Heart left ventricle (tissue), 16 donors: ENCODE measurements at places on chromosomes 2 and 18.

DNA sequence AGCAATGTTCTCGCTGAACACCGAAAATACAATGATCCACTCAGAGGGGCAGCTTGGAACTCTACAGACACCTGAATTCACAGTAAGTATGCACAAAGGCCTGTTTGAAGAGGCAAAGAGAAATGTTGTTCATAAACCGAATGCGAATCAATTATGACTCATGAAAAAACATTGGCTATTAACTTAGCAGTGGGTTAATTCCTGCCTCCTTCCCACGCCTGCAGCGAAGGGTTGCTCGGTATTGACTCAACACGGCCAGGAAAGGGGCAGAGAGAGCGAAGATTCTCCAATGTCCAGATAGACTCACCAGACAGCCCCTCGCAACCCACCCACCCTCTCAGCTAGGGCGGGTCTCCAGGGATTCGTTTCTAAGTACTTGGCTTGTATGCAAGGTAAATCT, 9.4 kb downstream of the CRACDL start:
- no peak for DNase-seq

DNA sequence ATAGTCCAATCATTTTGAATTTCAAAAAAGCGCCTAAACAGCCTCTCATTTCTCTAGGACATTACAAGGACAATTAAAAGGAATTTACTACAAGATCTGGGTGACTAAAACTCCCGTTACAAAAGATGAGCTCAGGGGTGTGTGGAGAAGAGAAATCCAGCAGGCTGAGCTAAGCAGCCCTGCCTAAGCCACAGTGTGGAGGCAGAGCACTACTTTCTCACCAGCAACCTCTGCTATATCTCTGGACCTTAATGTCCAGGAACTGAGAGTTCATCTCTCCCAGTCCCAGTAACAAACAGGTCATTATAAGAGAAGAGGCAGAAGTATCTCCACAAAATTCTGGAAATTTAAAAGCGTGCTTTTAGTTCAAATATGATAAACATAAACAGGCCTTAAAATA, 18.9 kb upstream of the ANKRD62 start:
- no peak for DNase-seq

- DNase-seq: no peak
These were observed 16.9 kb upstream of the VPS54 start for GRCh38 chr2:64036034-64036705.

DNA sequence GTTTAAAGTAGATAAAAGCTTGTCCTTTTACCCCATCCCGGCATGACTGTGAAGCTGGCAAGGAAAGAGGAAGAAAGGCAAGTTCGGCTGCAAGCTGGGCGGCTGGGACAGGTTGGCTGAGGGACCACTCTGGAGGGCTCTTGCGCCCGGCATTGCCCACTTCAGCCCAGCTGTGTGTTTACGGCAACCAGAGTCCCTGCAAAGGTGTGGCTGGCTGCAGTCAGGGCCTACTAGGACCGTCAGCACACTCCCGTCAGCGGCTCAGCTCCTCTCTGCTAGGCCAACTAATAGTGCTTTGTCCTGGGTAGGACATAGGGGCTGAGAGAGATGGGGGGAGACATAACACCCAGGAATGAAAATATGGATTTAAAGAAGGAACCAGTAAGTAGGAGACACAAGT, 11.7 kb upstream of the SAP130 start:
- no peak for DNase-seq

- no peak for DNase-seq
These were observed 247.0 kb downstream of the AGAP1 start for GRCh38 chr2:235740821-235741220.

DNA sequence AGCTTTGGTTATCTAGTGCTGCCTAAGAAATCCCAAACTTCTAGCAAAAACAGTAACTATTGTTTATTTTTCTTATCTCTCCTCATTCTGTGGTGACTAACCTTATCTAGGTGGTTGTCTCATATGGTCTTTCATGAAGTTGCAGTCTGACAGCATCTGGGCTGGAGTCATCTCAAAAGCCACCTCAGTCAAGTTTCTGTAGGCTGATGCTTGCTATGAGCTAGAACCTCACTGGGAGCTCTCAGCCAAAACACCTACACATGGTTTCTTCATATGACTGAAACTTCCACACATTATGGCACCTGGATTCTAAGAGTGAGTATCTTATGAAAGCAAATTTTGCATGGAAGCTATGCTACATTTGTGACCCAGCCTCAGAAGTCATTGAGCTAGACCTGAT, 596.4 kb upstream of the VRK2 start:
- no peak for DNase-seq

DNA sequence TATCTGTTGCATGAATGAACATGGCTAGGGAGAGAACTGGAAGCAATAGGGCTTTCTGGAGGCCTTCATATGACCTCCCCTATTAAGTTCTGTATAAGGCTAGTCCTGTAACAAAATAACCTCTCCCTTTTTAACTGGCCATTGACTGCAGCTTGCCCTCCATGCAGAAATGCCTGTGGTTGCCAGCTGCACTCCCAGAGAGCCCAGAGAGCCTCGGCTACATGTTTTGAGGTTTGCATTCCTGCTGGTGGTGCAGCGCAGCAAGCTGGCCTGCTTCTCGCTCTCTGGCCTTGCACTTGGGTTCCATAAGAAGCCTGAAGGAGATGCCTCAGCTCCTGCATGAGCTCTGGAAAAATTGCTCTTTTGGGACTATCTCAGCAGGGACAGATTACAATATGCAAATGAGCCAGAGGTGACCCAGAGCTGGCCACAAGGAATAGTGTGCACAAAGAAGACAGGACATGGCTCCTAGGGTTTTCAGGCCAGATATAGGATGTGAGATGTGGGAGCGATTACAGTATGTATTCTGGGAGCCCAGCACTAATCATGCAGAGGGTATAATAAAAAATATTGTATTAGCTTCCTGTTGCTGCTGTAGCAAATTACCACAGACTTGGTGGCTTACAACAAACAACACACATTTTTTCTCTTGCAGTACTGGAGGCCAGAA, 186.7 kb downstream of the INSIG2 start:
- no peak for DNase-seq

- DNase-seq: no peak
These were observed 2.9 kb upstream of the ADCYAP1 start for GRCh38 chr18:901761-902160.

DNA sequence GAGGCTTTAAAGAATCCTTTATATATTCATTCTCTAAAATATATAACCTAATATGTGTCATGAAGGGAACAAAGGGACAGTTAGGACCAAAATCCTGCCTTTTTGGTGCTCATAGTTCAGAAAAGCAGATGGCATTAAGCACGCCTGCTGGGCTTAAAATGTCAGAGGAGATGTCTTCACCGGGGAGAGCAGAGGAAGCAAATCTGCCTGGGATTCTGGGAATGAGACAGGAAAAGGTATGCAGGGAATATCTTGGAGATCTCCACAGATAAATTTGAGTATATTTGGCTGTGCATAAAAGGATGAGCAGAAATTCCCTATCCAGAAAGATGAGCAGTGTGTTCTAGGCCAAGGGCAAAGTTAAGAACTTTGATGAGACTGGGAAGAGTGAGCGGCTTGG, 45.5 kb downstream of the FSHR start:
- DNase-seq: no peak

GRCh38 chr2:101442042-101442666, 32.8 kb downstream of the RFX8 start:
- DNase-seq: no peak

GRCh38 chr2:85560812-85561279, 447 bp downstream of the GGCX start:
- no peak for DNase-seq

DNA sequence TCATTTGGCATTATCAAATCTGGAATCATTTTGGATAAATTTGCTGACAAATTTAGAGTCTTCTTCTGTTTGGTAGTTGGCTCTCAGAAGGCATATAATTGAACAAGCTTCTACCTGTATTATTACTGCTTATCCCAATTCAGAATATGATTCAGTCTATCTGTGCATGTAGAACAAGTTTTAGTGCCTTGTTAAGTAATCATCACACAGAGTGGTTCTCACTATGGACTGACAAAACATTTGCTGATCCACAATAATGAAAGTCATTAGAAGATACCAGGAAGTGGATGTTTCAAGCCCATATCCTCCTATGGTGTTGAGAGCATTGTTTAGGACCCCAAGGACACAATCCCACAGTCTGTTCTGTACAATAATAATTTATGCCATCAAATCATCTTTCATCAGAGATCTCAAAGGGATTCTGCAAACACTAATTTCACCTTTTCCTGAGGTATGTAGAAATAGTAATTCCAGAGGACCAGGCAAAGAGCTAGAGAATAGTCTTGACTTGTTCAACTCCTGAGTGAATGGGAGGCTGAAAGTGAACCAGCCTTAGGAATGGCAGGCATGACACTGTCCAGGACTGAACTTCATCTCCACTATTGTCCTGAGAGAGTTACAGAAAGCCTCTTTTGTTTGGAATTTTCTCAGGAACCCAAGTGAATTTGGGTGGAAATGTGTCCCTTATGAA, 29.6 kb upstream of the DSC1 start:
- DNase-seq: no peak

- DNase-seq: no peak
These were observed 82.5 kb downstream of the ABCA12 start for GRCh38 chr2:215055891-215056290.

DNA sequence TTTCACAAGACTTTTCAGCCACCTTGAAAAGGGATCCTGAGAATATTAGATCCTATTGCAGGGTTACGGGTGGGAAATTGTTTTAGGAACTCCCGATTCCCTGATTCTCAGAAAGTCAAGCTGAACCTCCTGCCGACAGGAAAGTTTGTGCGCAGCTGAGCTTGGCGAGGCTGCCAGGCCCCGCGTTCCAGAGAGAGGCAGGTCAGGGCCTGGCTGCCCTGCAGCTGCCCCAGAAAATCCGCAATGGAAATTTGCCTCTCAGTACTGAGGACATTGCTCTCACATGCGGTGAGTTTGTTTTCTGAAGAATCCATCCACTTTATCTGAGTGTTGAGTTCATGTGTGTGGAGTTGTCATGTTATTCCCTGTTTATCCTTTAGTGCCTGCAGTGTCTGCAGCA, 144.2 kb downstream of the RTP5 start:
- DNase-seq: no peak

DNA sequence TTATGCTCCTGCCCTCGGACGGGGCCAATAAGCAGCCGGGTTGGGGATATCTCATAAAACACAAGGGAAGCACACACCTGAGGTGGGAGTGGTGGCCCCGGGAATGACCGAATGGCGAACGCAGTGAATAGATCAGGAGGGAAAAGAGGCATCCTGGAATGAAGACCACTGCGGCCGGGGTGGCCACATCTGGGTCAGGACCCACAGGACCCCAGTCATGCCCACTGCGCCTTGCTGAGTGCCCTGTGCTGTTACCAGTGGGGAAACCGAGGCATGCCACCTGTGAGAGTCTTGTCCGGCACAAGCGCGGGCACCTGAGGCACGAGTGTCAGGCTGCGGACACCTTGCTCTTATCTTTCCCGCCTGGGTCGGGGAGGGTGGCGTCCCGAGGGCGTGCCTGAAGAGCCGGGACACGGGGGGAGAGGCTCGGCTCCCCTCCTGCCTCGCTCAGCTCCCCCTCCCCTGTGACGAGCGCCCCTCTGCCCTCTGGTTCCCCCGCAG, 1.6 kb downstream of the PDCD1 start:
- DNase-seq: no peak

GRCh38 chr2:9206991-9207640, 504 bp downstream of the ASAP2 start:
- DNase-seq: peak; percentile 76

GRCh38 chr2:65639156-65639864, 206.9 kb upstream of the SPRED2 start:
- no peak for DNase-seq

DNA sequence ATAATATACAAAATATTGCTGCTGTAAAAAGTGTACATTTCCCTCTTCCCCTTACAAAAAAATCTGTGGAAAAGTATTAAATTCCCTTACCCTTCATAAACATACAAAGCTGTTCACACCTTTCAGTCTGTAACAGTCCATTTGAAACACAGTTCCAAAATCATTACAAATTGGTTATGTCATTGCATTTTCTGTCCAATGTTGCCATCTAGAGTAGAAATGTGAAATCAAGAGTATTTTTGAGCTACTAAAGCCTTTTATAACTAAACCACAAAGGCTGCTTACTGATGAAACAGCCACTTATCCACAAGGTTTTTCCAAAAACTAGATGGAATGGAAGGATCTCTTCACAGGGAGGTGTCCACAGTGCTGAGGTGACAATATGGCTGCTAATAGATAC, 72.5 kb downstream of the SS18 start:
- no peak for DNase-seq

DNA sequence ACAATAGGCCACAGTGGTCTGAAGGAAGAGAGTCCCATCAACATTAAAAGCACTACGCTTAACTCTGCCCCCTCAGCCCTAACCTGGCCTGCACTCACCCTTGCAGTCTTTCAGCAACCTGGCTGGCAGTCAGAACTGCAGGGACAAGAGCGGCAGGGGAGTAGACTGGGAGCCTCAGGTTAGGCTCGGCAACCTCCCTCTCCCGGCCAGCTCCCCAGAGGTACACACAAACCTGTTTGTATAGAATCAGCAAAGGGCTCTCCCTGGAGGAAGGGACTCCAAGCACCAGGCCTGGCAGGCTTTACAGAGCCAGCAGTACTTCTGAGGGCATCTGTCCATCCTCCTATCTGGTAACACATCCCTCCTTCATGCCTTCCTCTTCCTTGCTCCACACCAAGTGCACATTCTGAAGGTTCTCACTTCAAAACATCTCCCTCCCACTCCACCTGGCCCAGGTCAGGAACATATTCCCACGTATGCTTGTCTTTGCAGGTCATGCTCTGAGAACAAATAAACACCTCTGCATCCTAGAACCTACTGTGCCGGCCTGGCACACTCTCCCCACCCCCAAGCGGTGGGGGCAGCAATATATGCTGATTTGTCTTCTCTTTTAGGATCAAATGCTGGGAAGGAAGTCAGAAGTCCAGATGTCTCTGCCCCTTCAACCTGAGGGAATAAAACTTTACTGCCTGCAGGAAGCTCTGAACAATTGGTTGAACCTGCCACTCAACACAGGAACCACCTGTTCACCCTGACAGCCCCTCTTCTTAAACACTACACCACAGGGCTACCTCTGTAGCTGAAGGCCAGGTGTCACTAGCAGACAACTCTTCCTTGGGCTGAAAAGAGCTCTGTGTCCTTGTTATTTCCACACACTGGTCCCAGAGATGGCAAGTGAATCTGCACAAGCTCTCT, 12.6 kb upstream of the SFXN5 start:
- DNase-seq: no peak

DNA sequence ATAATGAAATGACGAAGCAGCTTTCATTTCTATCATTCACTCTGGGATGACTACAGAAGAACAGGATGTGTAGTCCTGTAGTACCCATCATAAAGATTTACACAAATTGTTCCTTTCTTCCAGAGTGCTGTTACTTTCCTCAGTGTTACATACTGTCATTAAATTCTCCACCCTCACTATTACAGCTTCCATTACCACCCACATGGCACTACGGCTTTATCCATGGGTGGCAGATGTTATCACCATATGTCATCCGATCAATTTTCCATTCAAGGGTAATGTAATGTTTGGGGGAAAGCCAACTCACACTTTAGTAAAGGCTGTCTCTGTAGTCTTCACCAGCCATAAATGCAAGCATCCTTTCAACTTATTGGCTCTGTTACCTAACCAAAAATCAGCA, 7.1 kb upstream of the CSRNP3 start:
- no peak for DNase-seq

- DNase-seq: no peak
These were observed 64.4 kb downstream of the PLEKHM3 start for GRCh38 chr2:207960911-207961310.

- DNase-seq: no peak
These were observed 361.6 kb upstream of the TFPI start for GRCh38 chr2:187915810-187916209.

- DNase-seq: no peak
These were observed 36.6 kb upstream of the TANK start for GRCh38 chr2:161123531-161124030.
